Heart left ventricle (tissue), 16 donors: ENCODE measurements at places on chromosomes 3 and 15. TPM values are rescaled to one million over a fixed set of nuclear protein-coding genes. Genes with fewer than 3 reads are reported as not detected.

- DNase-seq, result no peak
These were observed 17.1 kb downstream of the TMEM108 start for GRCh38 chr3:133055339-133055738.

Gene IQCF5
- total RNA-seq, result not detected

- no peak for DNase-seq
These were observed 84.5 kb downstream of the ASB7 start for GRCh38 chr15:100686725-100687473.

Gene NIT2
- total RNA-seq, result 50.9 TPM

- DNase-seq, result no peak
These were observed 4.4 kb downstream of the DLL4 start for GRCh38 chr15:40933517-40933902.

Gene STX19
- not detected for total RNA-seq

- DNase-seq, result no peak
These were observed 166.3 kb downstream of the VGLL4 start for GRCh38 chr3:11477407-11477911.

GRCh38 chr3:129440618-129441190, 680 bp downstream of the IFT122 start:
- DNase-seq, result no peak

DNA sequence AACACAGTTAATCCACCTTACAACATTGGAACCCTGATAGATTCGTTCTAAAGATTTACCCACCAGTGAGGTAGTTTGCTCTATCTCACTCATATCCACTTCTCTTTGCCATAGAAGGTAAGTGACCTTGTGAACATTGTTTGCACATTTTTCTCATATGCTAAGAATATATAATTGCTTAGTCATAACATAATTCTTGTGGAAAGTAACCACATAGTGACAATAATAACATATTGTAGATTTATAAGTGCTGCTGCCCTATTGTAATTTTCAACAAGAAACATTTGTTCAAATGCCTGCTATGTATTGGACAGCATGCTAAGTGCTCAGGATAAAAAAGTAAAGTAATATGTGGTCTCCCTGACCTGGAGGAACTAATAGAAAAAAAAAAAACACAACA, 554.2 kb upstream of the KCNMB2 start:
- no peak for DNase-seq

DNA sequence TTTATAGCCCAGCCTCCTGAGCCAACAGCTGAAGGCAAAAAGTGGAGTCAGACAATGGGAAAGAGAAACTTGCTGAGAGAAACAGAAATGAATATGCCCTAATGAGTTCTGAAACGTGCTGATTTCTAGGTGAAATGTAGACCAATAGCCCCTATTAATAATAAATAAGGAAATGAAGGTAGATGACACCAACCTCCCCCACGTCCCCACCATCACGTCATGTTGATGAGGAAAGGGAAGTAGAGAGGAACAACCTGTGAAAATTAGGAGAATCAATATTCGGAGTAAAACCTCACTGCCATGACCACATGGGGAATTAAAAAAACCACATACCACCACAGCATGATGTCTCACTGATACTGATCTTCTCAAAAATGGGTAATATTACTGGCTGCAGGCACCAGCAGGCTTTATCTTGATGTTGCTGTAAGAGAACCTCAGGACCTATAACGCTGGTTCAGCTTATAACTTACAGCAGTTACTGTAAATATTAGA, 64.0 kb downstream of the KAT2B start:
- DNase-seq, result no peak

- no peak for DNase-seq
These were observed 37.8 kb downstream of the CFAP100 start for GRCh38 chr3:126432361-126433104.

Gene ZNF660
- 0.98 TPM for total RNA-seq

- DNase-seq, result peak; percentile 33
These were observed 686.2 kb upstream of the NR2F2 start for GRCh38 chr15:95644100-95644875.

GRCh38 chr3:78825858-78826215, 942.0 kb downstream of the ROBO1 start:
- no peak for DNase-seq

- DNase-seq, result peak; percentile 90
These were observed 85.8 kb downstream of the HMG20A start for GRCh38 chr15:77506311-77507142.

Gene OIP5
- total RNA-seq, result 0.68 TPM

Gene PLS1
- total RNA-seq, result 1.7 TPM

Gene ZNF501
- total RNA-seq, result 4.3 TPM

Gene LDHAL6B
- not detected for total RNA-seq

DNA sequence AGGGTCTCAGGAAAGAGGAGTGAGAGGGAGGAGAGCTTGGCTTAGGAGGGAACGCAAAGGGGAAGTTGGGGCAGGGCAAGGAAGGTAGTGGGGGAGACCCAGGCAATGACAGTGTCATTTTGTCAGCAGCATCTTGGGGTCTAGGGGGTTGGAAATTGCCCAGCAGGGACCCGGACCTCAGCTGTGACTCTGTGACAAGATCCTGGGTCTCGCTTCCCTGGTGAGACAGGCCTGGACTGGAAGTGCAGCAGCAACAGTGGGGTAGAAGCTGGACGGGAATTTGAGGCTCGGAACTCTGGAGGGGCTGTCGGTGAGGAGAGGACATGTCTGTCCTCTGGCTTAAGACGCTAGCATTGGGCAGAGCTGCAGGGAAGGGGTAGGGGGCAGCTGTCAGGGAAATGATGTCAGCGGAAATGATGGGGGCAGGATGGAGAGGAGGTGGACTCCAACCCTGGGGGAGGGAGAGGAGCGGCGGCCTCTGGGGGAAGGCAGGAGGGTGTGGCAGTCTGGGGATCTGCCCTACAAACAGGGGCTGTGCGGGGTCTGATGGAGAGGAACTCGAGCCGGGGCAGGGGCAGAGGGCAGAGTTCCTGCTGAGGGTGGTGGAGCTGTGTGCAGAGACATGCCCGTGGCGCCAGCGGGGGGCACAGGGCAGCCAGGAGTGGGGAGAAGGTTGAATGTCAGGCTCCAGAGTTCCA, 12.3 kb downstream of the ANPEP start:
- DNase-seq, result no peak

GRCh38 chr15:88912500-88912921, 668 bp downstream of the MFGE8 start:
- peak; percentile 79 for DNase-seq

DNA sequence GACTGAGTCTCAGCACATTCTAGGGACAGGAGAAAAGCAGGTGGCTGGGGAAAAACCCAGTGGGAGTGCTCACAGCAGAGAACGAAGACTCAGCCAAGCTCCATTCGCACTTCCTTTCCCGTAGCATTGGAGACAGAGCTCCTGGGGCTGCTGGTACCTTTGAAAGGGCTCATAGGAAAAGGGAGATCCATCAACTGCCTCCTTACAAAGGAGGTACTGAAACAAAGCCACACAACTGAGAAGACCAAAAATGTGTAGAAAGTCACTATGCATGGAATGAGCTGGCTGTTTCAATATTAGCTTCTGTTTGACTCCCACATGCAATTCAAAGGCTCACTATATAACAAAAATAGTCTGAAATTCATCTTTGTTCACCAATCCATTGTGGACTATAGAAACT, 16.9 kb downstream of the STIMATE start:
- no peak for DNase-seq

Gene CCDC54
- not detected for total RNA-seq

DNA sequence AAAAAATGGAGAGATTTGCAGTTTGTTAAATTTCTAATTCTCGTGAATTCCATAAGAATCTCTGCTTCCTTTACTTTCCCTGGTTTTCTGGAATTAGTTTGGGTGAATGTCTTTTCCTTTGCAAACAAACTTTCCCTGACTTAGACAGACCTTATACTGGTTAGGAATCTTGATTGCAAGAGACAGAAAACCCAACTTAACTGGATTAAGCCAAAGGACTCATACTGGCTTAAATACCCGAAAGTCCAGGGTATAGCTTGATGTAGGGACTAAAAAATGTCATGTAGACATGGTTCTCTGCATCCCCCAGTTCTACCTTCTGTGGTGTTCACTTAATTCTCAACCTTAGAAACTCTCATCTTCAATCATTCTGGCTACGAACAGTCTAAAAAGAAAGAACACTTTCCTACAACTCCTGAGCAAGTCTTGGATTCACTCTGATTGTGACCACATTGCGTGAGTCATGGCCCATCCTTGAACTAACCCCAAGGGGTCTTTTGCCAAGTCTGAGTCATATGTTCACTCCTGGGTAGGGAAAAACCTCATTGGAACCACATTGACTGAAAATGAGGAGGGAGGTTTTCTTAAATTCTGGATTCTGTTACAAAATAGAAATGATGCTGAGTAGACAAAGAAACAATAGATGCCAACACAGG, 136.0 kb upstream of the DAZL start:
- DNase-seq, result no peak

GRCh38 chr15:81256916-81257315, 60.2 kb downstream of the IL16 start:
- no peak for DNase-seq

Gene UROC1
- not detected for total RNA-seq

GRCh38 chr3:79369306-79369705, 398.5 kb downstream of the ROBO1 start:
- no peak for DNase-seq

GRCh38 chr3:197249542-197249941, 48.9 kb downstream of the DLG1 start:
- no peak for DNase-seq

- no peak for DNase-seq
These were observed 284.4 kb upstream of the RASGRP1 start for GRCh38 chr15:38849046-38849445.

Gene ANKRD34C
- 1.3 TPM for total RNA-seq

GRCh38 chr3:135805752-135806151, 159.8 kb upstream of the PPP2R3A start:
- no peak for DNase-seq

Gene FMN1
- total RNA-seq, result 3.6 TPM

DNA sequence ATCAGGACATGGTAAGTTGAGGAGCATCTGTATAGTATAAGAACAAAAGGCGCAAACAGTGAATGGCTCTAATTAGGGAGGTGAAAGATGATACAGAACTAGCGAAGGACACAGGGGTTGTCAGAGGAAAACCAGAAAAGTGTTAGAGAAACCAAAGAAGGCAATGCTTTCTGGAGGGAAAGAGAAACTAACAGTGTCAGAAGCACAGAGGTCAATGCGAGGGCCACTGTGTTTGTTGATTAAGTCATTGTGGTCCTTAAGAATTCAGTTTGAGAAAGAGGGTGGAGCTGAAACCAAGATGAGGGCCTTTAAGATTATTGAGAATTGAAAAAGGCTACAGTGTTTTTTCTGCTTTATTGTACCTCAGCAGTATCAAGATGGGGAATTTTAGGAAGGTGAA, 28.8 kb downstream of the ATG7 start:
- DNase-seq, result no peak
